ENCODE measurements at places on chromosomes 12 and 14.
A peak's percentile ranks its signal among the peaks of the same experiment; 100 is the strongest.

DNA sequence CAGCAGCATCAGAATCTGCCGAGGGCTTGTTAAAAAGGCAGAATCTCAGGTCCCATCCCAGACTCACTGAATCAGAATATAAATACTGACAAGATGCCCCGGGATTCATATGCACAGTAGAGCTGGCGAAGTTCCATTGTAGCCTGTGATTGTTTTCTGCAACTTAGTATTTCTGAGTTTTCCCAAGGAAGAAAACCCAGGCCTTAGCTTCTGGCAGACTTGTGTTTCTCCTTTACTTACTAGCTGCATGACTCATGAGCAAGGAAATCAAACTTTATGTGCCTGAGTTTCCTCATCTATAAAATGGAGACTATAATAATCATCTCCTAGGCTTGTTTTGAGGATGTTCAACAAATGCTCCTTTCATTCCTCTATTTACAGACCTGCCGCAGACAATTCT lies 278.5 kb upstream of the PLEKHG7 start:
- no peaks in the 10 kb centered on the region for H3K27me3 ChIP-seq
- H3K4me3 ChIP-seq, result no peak overlapping the region
- no peak overlapping the region for H3K27ac ChIP-seq
- DNase-seq, result no peak

DNA sequence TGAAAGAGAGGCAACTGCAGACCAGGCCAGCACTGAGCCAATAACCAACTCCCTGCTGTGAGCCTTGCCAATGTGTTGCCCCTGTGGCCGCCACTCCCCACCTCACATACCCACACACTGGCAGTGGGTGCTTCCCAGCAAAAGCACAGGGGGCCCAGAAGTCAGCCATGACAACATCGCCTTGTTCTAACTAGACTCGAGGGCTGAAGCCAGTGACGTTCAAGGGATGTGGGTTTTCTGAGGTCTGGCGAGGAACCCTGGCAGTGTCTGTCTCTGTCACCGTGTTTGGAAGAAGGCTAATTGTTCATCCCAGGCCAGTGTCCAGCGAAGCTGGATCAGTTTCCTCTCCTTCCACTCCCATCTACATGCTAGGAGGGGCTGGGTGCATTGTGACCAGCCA lies 311.8 kb upstream of the AMIGO2 start:
- DNase-seq, result no peak
- no peaks in the 10 kb centered on the region for H3K36me3 ChIP-seq
- H3K27me3 ChIP-seq, result no peaks in the 10 kb centered on the region
- no peak overlapping the region for H3K27ac ChIP-seq
- H3K4me1 ChIP-seq, result peaks cover 4% of the 10 kb centered on the region

DNA sequence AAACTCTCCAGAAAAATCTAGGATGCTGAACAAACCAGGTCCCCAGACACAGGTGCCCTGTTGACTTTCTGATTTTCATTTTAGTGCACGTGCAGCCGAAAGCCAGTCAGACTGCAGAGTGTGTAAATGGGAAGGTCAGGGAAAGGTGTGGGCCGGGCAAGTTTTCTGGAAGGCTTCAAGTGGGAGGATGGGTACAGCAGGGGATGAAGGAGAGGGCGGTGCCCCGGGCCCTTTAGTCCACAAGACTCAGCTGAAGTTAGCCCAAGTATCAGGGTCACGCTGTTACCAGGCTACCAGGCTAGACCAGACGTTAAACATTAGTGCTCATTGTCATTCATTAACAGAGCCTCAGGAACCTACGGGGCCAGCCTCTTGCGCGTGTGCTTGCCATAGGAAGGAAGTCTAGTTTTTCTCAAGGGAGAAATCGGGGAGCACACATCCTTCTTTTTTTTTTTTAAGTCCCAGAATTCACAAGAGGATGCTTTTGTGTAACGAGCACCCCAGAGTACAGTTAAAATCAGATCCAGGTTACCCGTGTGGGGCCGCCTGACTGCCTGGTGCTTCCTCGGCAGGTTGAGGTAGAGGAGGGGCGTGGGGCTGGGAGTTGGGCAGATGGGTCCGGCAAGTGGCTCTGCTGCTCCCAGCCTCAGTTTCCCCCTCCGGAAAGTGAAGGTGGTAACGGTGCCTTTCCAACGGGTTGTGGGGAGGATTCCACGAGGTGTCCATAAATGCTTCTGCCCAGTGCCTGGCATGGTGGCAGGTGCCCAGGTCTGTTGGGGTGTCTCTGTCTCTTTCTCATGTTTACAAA lies 19.1 kb downstream of the BCL7A start:
- H3K27ac ChIP-seq, result no peak overlapping the region
- H3K4me1 ChIP-seq, result no peaks in the 10 kb centered on the region
- H3K27me3 ChIP-seq, result no peaks in the 10 kb centered on the region
- H3K36me3 ChIP-seq, result no peaks in the 10 kb centered on the region

GRCh38 chr12:2324387-2324786 lies 271.6 kb downstream of the CACNA1C start:
- no peak overlapping the region for H3K27ac ChIP-seq
- DNase-seq, result no peak
- no peaks in the 10 kb centered on the region for H3K27me3 ChIP-seq

DNA sequence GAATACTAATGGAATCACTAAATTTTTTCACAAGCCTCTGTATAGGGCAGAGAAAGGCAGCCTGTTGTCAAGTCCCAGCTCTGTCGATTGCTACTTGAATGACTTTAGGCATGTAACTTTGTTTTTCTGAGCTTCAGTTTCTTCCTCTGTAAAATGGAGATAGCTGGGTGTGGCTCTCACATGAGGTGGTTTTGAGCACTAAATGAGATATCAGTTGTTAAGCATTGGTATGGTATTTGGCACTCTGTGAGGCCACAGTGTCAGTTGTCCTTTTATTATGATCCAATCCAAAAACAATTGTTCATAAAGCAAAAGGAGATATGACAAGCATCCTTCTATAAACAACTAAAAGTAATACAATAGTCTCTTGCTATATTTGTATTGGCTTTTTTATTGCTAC lies 120.6 kb downstream of the DUSP6 start:
- no peak overlapping the region for H3K27ac ChIP-seq
- no peaks in the 10 kb centered on the region for H3K27me3 ChIP-seq
- no peaks in the 10 kb centered on the region for H3K36me3 ChIP-seq
- DNase-seq, result no peak

DNA sequence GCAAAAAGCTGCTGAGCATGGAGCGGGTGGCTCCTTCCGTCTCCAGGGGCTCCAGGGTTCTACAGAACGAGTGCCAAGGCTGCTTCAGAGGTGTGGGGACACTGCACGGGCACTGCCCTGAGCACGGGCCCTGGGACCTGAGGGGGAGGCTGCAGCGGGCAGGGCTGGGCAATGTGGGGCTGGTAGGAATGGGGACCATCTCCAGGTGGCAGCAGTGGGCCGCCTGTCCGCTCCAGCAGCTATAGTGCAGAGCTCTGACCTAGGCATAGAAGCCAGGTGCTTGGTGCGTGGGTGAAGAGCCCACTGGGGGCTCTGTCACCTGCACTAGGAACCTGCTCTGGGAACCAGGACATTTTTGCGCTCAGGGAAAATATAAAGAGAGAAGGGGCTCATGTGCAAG lies 22.3 kb downstream of the HDAC7 start:
- H3K4me1 ChIP-seq, result peaks cover 12% of the 10 kb centered on the region
- no peak overlapping the region for H3K27ac ChIP-seq
- H3K36me3 ChIP-seq, result no peaks in the 10 kb centered on the region
- DNase-seq, result no peak
- H3K4me3 ChIP-seq, result no peak overlapping the region
- no peaks in the 10 kb centered on the region for H3K27me3 ChIP-seq

DNA sequence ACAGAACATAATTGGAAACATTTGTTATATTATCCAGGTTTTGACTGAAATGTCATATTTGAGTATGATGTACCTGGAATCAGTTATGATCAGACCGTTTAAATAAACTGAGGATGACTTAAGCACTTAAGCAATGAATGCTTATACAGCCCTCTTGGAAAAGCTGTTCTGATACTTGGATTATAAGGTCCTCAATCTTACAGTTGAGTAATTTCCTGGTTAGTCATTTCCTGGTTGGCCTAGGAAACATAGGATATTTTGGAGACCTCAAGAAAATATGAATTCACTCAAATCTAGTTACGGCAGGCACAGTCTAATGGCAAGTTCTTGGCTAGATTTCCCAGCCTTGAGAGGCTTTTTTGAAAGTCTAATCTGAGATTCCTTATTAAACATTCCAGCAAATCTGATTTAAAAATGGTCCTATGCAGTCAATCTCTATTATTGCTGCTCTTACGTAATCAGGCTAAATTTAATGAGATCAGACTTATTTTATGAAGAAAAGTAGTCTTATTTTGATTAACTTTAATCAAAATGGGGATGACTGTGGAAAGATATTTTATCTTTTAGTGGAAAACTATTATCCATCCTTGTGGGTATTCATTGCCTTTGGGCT lies 447.2 kb downstream of the SNAPC1 start:
- no peak overlapping the region for H3K4me3 ChIP-seq
- no peaks in the 10 kb centered on the region for H3K27me3 ChIP-seq
- H3K36me3 ChIP-seq, result no peaks in the 10 kb centered on the region
- DNase-seq, result no peak
- no peak overlapping the region for H3K27ac ChIP-seq

DNA sequence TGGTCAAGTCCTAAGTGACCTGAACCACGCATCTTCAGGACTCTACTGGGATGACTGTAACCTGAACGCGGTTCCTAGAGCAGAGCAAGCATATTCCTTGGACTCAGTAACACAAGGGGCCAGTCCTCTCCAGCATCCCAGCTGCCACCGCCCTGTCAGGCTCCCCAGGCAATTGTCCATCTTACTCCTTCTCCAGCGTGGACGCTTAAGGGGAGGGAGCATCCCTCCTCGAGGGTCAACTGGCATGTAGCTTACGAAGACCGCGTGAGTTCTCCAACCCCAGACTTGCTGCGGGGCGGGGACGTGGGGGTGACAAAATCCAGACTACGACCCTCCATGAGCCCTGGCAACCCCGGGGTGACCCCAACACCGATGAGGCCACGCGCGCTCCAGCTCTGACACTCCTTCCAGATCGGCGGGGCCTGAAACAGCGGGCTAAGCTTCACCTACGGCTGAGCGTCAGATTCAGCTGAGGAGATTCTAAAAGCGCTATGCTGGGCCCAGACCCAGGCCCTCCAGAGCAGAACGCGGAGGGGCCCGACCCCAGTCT lies 846 bp upstream of the MTHFD1 start:
- peak overlapping the region; percentile 86 for H3K4me3 ChIP-seq
- no peak for DNase-seq
- H3K27ac ChIP-seq, result peak overlapping the region; percentile 50
- H3K27me3 ChIP-seq, result no peaks in the 10 kb centered on the region

DNA sequence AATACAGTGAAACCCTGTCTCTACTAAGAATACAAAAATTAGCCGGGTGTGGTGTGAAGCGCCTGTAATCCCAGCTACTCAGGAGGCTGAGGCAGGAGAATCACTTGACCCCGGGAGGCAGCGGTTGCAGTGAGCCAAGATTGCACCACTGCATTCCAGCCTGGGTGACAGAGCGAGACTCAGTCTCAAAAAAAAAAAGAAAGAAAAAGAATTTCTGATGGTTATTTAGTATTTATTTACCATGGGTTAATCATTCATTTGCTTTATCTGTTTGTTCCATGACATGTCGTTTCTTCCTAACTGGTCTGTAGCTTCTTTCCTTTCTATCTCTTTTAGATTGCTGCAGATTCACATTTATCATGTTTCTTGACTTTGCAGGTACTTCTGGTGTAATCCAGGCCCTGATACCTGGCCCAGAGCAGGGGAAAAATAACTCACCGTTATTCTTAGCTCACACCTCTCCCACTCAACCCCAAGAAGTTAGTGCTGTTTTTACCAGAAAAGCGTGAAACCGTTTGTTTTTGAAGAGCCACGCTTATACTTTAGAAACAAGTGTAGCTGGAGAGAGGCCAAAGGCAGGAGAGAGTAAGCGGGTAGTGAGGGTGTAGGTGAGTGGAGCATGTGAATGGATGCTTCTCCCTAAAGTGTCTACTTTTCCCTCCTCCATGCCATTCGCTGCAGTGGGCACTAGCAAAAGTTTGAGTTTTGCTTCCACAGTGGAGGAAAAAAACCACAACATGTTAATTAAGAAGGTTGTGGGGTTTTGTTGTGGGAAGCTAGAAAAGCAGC lies 45.4 kb downstream of the SRGAP1 start:
- H3K4me1 ChIP-seq, result no peaks in the 10 kb centered on the region
- H3K36me3 ChIP-seq, result no peaks in the 10 kb centered on the region
- no peaks in the 10 kb centered on the region for H3K27me3 ChIP-seq

DNA sequence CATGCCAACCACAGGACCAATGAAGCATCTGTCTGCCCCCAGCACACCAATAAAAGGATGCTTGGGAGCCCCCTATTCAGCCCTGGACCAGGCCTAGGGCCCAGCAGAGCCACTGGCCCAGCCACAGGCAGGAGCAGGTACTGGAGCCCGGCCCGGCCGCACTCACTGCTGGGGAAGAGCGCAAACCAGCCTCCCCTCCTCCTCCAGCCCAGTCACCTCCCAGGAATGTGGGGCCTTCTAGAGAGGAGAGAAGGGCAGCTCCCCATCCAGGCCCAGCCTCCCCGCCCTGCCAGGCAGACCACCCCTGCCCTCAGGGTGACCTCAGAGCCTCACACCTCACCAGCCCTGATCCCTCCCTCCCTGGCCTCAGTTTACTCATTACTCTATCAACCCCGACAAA lies 56.2 kb downstream of the CCNK start:
- DNase-seq, result peak; percentile 84
- peaks cover 20% of the 10 kb centered on the region for H3K4me1 ChIP-seq
- H3K27me3 ChIP-seq, result no peaks in the 10 kb centered on the region
- H3K27ac ChIP-seq, result peak overlapping the region; percentile 84
- H3K4me3 ChIP-seq, result no peak overlapping the region

DNA sequence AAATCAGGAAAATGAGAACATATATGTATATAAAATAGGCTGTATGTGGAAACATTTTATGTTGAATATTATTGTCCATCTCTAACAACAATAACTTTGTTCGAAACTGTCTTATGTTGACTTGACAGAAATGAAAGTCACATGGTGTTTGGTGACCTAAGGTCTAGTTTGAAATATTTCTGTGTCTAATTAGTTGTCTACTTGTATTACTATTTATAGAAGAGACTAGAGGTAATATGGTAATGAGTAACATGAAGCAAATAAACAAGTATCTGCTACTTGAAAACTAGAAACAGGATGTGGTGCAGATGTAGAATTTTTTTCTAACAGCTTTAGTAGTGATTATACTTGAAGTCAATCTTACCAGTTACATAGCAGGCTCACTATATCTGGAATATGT lies 3.9 kb downstream of the GPHN start:
- no peak overlapping the region for H3K27ac ChIP-seq
- H3K4me3 ChIP-seq, result no peak overlapping the region
- H3K27me3 ChIP-seq, result no peaks in the 10 kb centered on the region
- peaks cover 33% of the 10 kb centered on the region for H3K4me1 ChIP-seq
- DNase-seq, result no peak
- H3K36me3 ChIP-seq, result no peaks in the 10 kb centered on the region

DNA sequence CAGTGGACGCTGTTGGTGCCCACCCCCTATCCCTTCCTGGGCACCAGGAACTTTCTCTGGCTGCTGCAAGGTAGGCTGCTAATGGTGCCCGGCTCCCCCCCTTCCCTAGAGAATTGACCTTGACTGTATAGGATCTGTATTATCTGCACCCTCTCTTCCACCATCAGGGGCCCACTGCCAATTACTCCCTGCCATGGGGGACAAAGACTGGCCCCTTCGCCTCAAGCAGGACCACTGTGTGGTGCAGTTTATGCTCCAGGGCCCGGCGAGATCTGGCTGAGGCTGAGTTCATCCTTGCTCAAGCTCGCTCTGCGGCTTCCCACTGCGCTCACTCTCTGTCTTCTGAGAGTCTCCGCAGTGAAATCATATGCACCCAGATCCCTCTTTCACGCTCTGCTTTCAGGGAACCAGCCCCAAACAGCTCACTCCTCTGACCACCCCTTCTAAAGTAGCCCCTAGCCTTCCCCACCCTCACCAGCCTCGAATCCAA lies 95.2 kb downstream of the LGMN start:
- no peak for DNase-seq
- no peaks in the 10 kb centered on the region for H3K4me1 ChIP-seq
- H3K27me3 ChIP-seq, result no peaks in the 10 kb centered on the region
- peak overlapping the region; percentile 54 for H3K27ac ChIP-seq

Measured in adrenal gland (tissue), 19 donors.